CD4-positive, alpha-beta T cell treated with Interleukin-17A for 4 hours (primary cell): ENCODE measurements at places on chromosomes 11 and 22.

DNA sequence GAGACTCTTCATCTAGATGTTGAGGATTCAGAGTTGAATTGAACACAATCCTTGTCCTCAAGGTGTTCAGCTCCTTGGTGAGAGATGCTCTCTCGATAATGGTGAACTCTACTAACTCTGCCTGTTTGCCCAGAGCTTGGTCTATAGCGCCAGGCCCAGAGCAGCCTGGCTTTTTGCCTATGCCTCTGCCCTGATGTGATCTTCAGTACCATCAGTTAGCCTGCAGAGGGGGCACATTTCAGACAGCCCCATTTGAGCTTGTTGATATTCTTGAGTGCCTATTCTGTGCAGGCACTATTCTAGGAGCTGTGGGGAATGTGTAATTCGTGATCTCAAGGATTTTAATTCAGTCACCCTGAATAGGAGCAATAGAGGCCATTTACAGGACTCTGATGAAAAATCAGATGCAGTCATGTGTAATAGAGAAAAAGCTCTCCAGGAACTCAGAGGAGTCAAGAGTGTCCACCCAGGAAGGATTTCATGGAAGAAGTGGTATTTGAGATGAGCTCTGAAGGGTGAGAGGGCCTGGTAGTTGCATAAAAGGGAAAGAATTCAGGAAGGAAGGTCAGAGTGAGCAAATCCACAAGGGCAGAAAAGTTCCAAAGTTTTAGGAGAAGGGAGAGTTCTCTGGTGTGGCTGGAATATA lies 19.3 kb downstream of the GTPBP1 start:
- peak; percentile 54 for DNase-seq

- no peak for DNase-seq
Measured at GRCh38 chr11:5547982-5548381, 358 bp downstream of the OR52H1 start.

DNA sequence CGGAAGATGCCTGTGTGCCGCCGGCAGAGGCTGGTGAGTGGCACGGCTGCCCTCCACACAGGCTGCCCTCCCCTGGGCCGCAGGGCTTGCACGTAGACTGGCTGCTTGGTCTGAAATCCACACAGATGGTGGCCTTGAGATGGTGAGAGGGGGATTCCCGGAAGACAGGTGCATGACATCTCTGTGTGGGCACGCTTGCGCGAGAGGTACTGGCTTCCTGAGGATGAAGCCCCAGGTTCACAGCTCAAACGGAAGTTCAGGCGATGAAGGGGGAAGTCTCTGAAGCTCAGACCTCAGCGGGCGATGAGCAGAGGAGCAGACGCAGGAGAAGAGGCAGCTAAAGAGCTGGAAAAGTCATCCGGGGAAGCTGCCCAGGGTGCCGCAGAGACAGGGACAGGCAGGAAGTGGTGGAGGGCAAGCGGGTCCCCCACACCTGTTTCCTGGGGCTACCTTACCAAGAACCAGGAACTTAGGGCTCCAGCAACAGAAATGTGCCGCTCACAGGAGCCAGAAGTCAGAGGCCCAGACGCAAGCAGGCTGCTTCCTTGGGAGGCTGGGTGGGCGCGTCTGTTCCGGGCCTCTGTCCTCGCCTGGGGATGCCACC lies 7.2 kb downstream of the CRELD2 start:
- DNase-seq, result peak; percentile 81

DNA sequence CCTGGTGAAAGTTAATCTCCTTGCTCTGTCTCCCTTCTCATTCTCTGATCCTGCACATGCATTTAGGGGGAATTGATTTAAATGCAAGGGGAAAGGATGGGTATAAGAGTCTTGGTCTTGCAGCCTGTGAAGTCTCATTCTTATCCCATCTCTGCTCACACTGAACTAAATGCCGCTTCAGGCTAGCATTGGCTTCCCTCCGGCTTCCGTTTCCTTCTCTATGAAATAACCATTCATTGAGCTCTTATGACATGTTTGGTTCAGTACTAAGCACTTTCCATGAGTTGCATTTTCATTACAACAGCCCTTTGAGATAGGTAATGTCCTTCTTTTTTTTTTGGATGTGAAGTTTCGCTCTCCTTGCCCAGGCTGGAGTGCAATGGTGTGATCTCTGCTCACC lies 5.6 kb downstream of the ZBTB16 start:
- DNase-seq, result no peak

DNA sequence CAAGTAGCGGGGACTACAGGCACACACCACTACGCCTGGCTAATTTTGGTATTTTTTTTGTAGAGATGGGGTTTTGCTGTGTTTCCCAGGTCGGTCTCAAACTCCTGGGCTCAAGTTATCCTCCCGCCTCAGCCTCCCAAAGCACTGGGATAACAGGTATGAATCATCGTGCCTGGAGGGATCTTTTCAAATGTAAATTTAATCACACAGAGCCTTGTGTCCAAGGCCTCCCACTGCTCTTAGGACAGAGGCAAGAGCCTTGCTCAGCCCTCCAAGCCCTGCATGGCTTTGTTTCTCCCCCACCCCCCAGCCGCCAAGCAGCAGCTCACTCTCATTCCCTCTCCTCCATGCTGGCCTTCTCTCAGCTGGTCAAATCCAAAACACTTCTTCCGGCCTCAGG lies 75.3 kb upstream of the CREB3L1 start:
- no peak for DNase-seq
